Gastrocnemius medialis (tissue), 4 donors: ENCODE measurements at places on chromosomes 4 and X. TPM values are rescaled to one million over a fixed set of nuclear protein-coding genes. Genes with fewer than 3 reads are reported as not detected.

DNA sequence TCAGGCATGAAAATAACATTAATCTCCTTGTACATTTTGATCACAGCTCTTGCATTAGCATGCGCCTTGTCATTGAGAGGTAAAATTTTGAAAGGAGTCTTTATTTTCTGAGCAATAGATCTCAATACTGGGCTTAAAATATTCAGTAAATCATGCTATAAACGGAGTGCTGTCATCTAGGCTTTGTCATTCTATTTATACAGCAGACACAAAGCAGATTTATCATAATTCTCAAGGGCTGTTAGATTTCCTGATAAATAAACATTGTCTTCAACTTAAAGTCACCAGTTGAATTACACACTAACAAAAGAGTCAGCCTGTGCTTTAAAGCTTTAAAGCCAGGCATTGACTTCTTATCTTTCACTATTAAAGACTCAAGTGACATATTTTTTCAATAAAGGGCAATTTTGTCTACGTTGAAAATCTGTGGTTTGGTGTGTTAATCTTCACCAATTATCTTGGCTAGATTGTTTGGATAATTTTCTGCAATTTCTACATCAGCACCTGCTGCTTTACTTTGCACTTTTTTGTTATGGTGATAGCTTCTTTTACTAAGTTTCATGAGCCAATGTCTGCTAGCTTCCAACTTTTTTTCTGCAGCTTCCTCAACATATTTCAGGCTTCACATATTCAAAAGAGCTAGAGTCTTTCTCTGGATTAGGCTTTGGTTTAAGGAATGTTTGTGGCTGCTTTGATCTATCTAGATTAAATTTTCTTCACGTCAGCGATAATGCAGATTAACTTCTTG lies 27.9 kb upstream of the UGT2B4 start:
- DNase-seq: no peak

- DNase-seq: no peak
Measured at GRCh38 chr4:1384675-1385372, 21.4 kb downstream of the NKX1-1 start.

- DNase-seq: peak; percentile 14
Measured at GRCh38 chrX:72396117-72396516, 90.4 kb upstream of the CITED1 start.

- no peak for DNase-seq
Measured at GRCh38 chr4:61714387-61714911, 514.3 kb downstream of the ADGRL3 start.

DNA sequence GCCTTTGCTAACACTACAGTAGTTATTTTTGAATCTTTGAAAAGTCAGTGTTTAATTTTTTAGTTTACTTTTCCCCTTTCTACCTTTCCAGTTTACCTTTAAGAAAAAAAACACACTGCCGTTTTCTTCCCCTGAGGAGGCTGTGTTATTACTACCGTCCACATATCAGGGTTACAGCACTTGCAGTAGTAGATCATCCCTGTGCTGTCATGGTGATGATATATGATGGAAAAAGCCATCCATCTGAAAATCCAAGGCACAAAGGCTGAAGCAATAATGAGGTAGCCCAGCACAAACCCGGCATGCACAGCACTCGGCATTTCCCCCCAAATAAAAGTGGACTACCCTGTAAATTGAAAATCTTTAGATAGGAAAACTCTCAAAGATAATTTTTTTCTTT lies 258.7 kb downstream of the CXXC4 start:
- DNase-seq: no peak

DNA sequence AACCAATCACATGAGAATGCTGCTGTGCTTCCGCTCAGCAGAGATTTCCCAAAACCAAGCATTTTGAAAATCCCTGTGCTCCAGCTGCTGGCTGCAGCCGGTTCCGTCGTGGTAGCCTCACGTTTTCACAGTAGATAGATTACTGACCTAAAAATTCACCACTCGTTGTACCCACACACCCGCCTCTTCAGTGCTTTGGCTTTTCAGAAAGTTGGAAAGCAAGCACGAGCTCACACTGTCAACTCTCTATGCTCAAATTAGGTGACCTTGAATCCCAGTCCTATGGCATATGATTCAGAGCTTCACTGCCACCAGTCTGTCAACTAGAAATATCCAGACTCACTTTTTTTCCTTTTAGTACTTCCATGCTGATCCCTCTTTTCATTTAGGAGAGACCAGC lies 168.9 kb downstream of the DCTD start:
- DNase-seq: no peak

DNA sequence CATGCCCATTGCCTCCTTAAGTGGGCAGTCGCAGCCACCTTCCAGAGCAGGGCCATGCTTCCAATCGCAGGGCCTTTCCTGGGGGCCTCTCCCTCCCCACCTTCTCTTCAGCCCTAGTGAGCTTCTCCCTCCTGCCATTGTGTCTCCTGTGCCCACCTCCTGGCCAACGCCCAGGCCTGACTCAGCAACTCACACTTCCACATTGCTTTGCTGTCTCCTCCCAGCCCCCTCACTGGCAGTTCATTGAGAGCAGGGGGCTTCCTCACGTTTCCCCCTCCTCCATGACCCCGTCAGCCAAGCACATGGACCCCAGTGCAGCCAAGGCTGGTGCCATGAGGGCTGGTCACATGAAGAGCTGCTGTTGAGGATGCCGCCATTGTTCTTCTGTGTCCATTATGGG lies 25.9 kb downstream of the HTRA3 start:
- no peak for DNase-seq

GRCh38 chr4:65865489-65865888 lies 195.2 kb upstream of the EPHA5 start:
- no peak for DNase-seq

GRCh38 chr4:151198748-151199147 lies 78.2 kb upstream of the PRSS48 start:
- no peak for DNase-seq

- DNase-seq: no peak
Measured at GRCh38 chrX:120244395-120244734, 6.2 kb upstream of the ZBTB33 start.

GRCh38 chr4:56959100-56959499 lies 18.3 kb downstream of the NOA1 start:
- DNase-seq: no peak

DNA sequence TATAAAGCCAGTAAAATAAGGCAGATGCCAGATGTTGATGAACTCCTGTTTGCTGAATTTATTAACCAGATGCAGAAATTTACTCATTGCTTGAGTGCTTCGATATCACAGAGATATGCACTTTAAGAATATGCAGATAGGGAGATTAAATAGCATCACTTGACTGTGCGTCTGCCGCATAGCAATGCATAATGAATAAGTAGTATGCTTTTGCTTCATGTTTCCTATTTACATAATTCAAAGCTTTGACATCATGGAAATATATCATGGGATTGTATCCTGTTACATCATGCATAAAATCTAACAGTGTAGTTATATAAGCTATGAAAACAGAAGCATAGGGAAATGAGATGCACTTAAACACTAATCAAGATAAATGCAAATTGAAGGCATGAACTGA lies 45.9 kb downstream of the VEGFC start:
- DNase-seq: no peak

DNA sequence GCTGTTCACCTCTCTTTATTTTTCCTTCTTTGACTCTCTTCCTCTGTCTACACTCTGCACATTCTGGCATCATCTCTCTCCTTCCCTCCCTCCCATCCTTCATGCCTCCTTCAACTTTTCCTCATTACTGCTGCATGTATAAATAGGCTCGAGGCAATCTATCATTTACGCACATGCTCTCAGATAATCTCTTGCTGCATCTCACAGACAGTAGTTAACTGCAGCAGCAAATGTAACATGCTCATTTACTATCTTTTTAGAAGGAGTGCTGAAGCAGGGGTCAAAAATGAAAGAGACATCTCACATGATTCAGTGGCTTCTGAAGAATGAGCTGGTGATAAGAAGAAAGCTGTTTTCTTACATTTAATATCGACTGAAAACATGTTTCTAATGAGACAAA lies 127.7 kb downstream of the RASL11B start:
- no peak for DNase-seq

DNA sequence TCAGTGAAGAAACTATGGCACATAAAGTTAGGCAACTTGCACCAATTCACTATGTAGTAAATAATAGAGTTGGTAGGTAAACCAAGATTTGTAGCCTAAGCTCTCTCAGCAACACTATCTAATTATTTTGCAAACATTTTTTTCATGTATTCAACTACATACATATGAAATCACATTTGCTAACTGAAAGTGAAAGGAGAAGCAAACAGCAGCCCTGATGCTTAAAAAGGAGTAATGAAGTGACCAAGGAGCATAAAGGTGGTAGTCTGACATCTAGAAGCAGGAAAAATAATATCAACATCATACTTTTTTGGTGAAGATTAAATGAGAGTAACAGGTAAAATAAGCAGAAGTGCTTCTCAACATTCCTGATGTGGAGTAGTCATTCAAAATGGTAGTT lies 603.7 kb downstream of the GRXCR1 start:
- no peak for DNase-seq

GRCh38 chr4:87697272-87697671 lies 47.2 kb downstream of the DMP1 start:
- no peak for DNase-seq

- DNase-seq: peak; percentile 47
Measured at GRCh38 chr4:7261087-7261486, 68.7 kb downstream of the SORCS2 start.

- DNase-seq: no peak
Measured at GRCh38 chrX:5640071-5640470, 588.6 kb downstream of the NLGN4X start.

GRCh38 chrX:39238006-39238405 lies 436.7 kb downstream of the MID1IP1 start:
- no peak for DNase-seq

DNA sequence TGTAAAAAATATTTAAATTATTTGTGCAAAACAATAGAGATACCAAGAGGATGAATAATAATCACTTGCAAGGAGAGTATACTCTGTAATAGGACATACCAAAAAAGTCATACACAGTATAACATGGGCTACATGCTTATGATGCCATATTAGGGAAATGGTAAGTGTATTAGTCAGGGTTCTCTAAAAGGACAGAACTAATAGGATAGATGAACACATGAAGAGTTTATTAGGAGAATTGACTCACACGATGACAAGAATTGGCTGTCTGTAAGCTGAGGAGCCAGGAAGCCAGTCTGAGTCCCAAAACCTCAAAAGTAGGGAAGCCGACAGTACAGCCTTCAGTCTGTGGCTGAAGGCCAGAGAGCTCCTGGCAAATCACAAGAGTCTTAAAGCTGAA lies 151.2 kb downstream of the DTHD1 start:
- DNase-seq: no peak

DNA sequence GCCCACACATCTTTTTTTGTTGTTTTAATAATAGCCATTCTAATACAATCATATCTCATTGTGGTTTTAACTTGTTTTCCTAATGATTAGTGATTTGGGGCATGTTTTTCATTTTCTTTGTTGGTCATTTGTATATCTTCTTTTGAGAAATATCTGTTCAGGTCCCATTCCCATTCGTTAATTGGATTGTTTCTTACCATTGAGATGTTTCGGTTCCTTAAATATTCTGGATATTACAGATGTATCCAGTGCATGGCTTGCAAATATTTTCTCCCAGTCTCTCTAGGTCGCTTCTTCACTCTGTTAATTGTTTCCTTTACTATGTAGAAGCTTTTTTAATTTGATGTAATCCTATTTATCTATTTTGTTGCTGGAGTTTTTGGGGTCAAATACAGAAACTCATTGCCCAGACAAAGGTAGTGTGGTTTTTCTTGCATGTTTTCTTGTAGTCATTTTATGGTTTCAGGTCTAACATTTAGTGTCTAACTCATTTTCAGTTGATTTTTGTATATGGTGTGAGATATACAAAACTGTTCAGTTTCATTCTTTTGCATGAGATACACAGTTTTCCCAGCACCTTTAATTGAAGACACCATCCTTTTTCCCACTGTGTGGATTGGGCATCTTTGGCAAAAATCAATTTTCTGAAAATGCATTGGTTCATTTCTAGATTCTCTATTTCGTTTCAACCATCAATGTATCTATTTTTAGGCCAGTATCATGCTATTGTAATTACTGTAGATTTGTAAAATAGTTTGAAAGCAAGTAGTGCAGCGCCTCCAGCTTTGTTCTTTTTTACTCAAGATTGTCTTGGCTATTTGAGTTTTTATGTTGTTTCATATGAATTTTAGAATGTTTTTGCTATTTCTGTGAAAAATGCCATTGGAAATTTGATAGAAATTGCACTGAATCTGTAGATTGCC lies 195.9 kb downstream of the SCFD2 start:
- DNase-seq: no peak

DNA sequence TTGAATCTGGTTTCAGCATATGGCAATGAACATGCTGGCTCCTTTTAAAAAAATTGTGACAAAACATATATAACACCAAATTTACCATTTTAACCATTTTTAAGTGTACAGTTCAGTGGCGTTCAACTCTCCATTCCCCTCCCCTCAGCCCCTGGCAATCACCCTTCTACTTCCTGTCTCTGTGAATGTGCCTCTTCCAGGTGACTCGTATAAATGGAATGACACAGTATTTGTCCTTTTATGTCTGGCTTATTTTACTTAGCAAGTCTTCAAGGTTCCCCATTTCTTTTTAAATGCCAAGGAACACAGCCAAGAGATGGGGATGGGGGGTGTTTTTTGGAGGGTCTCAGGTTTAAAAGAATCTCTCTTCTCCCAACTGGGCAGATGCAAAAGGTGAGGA lies 35.4 kb upstream of the BCLAF3 start:
- DNase-seq: no peak

DNA sequence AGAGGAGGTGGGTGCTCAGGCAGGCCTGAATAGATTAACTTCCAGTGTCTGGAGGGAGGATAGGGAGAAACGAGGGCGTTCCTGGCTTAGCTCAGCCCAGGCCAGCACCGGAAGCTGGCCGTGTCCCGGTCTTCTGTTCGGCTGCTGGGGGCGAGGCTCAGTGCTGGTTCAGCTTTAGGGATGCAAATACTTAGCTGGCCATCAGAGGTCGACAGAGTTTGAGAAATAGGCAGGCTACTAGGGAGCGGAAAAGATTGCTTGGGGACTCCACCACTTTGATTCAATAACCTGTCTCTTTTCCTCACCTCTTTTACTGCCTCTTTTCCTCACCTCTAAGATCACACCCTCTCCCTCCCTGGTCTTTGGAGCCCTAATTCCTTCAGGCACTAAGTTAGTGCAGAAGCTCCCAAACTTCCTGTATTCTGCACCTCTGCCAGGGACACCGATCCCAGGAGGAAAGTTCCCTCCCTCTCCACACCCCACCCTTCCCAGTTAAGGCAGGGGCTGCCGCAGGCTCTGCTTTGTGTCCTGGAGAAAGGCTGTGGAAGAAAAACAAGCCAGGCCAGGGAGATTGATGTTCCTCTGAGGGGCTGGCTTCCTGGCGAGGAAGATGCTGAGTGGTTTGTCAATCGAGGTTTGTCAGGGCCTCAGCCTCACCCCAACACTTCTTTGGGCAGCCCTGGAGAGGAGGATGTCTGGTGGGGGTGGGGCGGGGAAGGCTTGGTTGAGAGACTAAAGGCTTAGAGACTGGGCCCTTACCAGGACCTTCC lies 6.0 kb upstream of the EFNB1 start:
- no peak for DNase-seq

TFE3 gene
- total RNA-seq: 44.5 TPM

CCSER1 gene
- total RNA-seq: 0.64 TPM

STPG2 gene
- 0.42 TPM for total RNA-seq

EDA2R gene
- 0.09 TPM for total RNA-seq

GALNTL6 gene
- not detected for total RNA-seq

CTAG2 gene
- total RNA-seq: not detected

PHKA2 gene
- total RNA-seq: 6.9 TPM

HEPH gene
- 0.29 TPM for total RNA-seq

CT45A1 gene
- not detected for total RNA-seq
